ENCODE measurements at places on chromosomes 7 and 10.

GRCh38 chr10:78950656-78951587 is 117.8 kb upstream of the ZMIZ1 start:
- DNase-seq = no peak

DNA sequence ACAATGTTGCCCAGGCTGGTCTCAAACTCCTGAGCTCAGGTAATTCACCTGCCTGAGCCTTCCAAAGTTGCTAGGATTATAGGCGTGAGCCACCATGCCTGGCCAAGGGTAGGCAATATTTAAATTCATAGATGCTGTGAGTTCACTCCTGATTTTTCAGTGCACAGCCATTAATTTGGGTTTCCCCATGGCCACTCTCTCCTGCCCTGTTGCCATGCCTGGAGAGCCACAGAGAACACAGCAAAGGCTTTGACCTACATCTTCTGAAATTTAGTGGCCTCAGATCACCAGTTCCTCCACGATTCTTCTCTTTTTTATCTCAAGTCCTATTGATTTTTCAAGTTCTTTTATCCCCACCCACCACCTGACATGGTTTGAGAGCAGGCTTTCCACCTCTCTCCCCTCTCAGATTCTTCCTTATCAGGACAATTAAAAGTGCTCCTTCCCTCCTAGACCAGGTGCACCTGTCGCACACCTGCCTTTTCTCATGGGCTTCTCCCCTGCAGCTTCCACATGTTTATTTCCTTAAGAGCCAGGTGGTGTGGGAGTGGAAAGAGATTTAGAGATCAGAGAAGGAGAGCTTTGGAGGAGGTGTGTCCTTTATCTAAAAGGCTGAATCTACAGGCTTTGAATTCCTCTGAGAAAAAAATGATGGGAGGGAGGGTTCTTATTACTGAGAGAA is 123.8 kb downstream of the ADRA2A start:
- no peak for DNase-seq

DNA sequence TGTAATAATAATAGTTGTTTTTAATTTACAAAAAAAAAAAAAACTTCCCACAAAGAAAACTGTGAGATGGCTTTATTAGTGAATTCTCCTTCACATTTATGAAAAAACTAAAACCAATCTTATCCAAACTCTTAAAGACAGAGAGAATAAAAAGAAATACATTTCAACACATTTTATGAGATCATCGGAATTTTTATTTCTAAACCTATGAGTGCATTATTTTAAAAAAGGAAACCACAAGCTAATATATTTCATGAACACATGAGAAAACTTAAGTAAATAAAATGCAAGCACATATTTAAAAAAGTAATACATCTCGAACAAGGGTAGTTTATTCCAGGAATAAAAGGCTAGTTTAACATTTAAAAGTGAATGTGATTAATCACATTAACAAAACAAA is 31.5 kb downstream of the C7orf25 start:
- DNase-seq = no peak

DNA sequence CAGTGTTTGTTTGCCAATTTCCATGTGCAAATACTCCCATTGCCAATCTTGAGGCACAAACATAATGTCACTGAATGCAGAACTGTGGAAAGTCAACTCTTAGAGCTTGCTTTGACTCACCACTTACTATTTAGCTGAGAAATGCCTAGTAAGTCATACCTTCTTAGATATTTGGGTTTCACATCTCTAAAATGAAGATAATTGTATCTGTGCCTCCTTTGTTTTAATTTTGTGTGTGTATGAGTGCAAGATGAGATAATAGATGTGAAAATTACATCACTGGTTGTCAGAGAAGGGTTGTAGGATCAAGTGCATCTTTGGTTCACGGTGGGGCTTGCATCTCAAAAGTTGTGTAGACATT is 407.5 kb downstream of the INHBA start:
- DNase-seq = no peak

GRCh38 chr10:99964791-99965190 is 45.0 kb downstream of the DNMBP start:
- peak; percentile 36 for DNase-seq

GRCh38 chr10:25048450-25048849 is 32.0 kb downstream of the THNSL1 start:
- DNase-seq = no peak

- DNase-seq = no peak
Observed at GRCh38 chr10:79979310-79979975, 30.5 kb upstream of the SFTPD start.

DNA sequence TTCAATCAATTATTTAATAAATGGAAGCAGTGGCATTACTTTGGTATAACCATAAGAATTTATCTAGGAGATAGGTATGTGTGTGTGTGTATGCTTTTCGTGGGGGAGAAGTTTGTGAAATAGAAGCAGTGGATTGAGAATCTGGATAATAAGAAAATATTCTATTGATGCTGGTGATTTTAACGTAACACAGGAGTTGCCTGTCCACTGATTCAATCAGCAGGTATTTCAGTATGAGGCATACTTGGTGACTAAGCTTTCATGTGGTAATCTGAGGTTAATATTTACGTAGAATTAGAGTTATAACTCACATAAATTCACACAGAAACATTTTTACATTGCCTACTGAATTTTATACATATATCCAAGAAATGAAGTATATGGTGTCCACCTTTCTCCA is 568.0 kb downstream of the ZWINT start:
- DNase-seq = no peak

DNA sequence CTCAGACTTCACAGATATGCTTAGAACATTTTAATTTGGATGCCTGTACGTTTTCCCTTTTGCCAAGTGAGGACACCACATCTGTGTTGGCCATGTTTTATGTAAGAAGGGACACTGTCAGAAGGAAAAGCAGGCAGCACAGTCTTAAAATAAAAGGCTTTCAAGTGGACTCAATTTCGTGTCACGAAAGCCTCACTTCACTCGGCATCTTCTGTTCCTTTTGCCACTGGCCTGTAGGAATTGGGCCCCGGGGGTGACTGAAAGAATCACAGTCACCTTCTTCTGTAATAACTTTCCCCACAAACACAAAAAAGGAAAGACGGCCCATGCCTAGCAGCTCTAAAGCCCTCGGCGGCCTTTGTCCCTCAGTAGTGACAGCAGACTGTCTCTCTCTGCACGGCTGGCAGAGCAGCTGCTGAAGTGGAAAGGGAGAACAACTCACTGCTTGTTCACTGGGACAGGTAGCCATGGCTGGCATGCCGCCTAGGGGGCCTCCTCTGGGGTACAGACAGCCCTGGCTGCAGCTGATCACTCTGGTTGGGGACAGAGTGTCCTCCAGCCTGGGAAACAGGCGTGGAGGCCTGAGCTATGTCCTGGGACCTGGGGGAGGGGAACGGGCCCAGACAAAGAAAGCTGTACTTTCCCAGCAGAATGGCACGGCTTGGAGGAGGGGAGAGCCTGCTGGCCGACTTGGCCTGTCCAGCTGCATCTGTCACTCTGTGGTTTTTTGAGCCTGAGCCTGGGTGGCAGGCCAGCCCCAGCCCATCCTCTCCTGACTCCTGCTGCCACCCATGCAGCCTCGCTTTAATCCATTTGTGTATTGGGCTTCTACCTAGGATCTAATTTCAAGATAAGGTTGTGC is 4.4 kb downstream of the RASSF4 start:
- no peak for DNase-seq

GRCh38 chr7:75723444-75723843 is 15.3 kb downstream of the HIP1 start:
- no peak for DNase-seq

DNA sequence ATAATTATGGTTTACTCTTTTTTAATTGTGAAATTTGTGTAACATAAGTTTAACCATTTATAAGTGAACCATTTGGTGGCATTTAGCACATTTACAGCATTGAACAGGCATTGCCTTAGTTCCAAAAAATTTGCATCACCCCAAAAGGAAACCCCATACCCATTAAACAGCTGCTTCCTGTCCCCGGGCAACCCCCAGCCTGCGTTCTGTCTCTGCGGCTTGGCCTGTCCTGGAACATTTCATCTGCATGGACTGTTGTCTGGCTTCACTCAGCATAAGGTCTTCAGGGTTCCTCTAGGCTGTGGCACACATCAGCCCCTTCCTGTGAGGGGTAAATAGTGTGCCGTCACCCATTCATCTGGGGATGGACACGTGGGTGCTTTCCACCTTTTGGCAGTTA is 6.9 kb downstream of the RET start:
- no peak for DNase-seq

- DNase-seq = peak; percentile 72
Observed at GRCh38 chr7:142477079-142477651, 219.3 kb upstream of the PRSS58 start.

GRCh38 chr7:82081644-82082224 is 311.9 kb upstream of the HGF start:
- no peak for DNase-seq

- DNase-seq = no peak
Observed at GRCh38 chr7:7819442-7820247, 101.2 kb upstream of the RPA3 start.

GRCh38 chr7:108014747-108015682 is 12.1 kb upstream of the LAMB1 start:
- DNase-seq = peak; percentile 43

- no peak for DNase-seq
Observed at GRCh38 chr10:123241391-123242141, 87.4 kb downstream of the BUB3 start.

GRCh38 chr10:57979956-57980355 is 287.7 kb downstream of the IPMK start:
- no peak for DNase-seq

GRCh38 chr7:28348636-28349035 is 63.7 kb upstream of the CREB5 start:
- DNase-seq = peak; percentile 6

- peak; percentile 21 for DNase-seq
Observed at GRCh38 chr7:135712182-135712782, 15.7 kb downstream of the SLC13A4 start.

DNA sequence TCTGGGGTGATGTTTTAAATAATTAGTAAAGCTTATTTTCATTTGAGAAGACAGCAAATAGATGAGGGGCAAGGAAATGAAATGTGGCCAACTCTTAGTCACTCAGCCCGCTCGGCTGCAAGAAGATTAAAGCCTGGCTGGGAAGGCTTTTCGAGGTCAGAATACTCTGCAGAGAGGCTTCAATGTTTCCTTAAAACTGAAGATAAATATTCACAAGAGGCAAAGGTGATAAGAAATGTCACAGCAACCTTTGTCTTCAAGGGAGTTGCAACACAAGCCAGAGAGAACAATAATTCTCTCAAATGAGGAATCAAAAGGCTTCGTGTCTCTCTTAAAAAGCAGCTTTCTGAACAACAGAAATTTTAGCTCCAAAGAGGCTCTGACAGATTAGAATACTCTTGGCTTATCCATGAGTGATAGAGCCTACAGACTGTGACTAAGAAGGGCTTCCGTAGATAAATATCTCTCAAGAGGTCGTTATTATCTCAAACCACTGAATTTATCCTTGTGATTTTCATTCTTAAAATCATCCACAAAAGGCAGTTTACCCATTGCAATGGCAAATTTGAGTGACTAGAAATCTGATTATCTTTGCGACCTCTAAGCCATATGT is 92.5 kb downstream of the KLF6 start:
- no peak for DNase-seq

GRCh38 chr7:156024201-156024600 is 211.9 kb upstream of the SHH start:
- no peak for DNase-seq

GRCh38 chr10:119769886-119770285 is 44.0 kb downstream of the INPP5F start:
- DNase-seq = peak; percentile 62

DNA sequence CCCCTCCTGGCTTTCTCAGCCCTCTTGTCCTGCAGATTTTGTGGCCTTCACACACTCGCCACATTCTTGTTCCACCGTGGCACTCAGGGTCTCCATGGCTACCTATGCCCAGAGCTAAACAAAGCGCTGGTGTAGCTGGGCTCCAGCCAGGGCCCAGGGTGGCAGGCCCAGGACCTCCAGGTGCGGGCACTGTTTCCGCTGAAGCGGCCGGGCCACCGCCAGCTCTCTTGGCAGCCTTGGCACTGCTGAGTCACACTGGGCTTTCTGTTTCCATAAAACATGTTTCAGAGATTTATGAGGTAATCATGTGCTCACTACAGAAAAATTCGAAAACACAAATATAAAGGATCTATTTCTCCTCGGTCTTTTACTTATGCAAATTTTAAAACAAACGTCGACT is 51.3 kb downstream of the AOC1 start:
- peak; percentile 47 for DNase-seq

DNA sequence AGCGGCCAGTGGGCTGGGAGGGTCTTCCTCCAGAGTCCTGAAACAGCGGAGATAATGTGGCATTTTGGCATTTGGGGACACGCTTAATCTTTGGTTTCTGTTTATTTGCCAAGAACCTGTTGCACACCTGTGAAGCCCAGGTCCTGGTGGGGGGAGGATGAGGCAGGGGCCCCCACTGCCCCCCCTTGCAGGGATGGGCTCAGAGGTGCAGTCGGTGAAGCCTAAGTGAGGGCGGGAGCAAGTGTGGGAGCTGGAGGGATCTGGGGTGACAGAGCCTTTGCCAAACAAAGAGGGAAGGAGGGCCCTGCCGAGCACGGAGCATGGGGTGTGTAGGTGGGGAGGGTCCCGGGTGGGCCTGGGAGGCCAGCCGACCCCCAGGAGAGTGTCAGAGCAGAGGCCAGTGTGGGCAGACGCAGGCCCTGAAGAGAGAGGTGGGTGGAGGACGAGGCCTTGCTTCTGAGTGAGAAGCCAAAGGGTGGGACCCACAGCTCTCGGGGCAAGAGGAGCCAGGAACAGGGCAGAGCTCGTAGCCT is 62.1 kb upstream of the ADGRA1 start:
- no peak for DNase-seq

GRCh38 chr10:86376403-86376802 is 9.8 kb upstream of the GRID1 start:
- DNase-seq = no peak

- DNase-seq = peak; percentile 50
Observed at GRCh38 chr7:18754766-18755165, 259.2 kb downstream of the HDAC9 start.

- peak; percentile 79 for DNase-seq
Observed at GRCh38 chr10:373526-374309, 238.5 kb downstream of the ZMYND11 start.

DNA sequence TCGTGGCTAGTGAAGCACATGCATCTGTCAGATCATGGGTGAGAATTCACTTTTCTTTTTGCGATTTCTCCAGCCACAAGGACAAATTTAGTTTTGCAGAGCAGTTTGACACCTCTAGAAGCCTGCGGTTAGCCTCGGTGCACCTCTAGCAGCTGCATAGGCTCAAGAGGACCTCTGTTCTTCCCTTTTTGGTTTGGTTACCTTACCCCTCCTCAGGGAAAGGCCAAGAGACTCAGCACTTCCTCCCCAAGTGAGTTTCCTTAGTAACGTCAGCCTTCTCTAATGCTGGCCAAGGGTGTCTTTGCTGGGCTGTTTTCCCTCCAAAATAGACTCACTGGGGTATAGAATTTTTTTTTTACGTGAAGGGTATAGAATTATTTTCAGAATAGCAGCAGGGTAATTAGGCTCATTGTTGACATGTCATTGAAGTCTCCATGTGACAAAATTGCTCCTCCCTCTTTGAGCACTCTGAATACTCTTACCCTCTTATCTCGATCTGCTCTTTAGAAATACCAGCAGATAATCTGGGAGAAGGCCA is 97.8 kb downstream of the AUTS2 start:
- DNase-seq = no peak

All from AG10803 (cell line).